ENCODE measurements at places on chromosomes 12 and 14.
A peak's percentile ranks its signal among the peaks of the same experiment; 100 is the strongest.

DNA sequence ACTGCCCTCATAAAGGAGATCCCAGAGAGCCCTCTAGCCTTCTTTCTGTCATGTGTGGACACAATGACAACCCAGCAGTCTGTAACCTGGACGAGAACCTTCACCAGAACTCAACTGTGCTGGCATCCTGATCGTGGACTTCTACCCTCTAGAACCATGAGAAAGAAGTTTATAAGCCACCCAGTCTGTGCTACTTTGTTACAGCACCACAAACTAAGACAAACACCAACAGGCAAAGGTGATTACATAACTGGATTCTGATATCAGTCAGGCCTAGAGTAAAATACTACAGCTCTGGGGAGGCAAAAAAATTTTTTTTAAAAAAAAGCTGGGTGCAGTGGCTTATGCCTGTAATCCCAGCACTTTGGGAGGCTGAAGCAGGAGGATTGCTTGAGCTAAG is 18.5 kb downstream of the TM7SF3 start:
- H3K27me3 ChIP-seq: no peaks in the 10 kb centered on the region
- no peak overlapping the region for H3K4me3 ChIP-seq
- H3K4me1 ChIP-seq: no peaks in the 10 kb centered on the region

DNA sequence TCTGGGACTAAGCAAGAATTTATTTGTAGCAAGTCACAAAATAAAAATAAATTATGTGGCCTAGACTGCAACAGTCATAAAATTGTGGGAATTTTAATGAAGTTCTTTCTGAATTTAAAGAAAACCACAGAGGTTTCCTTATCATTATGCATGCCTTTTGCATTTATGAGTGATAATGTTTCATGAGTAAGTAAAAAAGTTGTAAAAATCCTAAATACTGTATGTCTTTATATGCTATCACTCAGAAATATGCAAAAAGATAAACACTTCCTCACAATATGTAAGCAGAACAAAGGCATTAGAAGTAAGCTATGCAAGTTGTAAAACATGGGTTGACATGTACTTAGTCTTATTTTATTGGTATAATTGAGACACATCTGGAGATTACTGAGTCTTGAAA is 239.4 kb upstream of the PDE3A start:
- no peaks in the 10 kb centered on the region for H3K36me3 ChIP-seq
- DNase-seq: no peak
- H3K4me3 ChIP-seq: no peak overlapping the region
- H3K27me3 ChIP-seq: no peaks in the 10 kb centered on the region
- H3K4me1 ChIP-seq: peaks cover 10% of the 10 kb centered on the region
- H3K27ac ChIP-seq: no peak overlapping the region

DNA sequence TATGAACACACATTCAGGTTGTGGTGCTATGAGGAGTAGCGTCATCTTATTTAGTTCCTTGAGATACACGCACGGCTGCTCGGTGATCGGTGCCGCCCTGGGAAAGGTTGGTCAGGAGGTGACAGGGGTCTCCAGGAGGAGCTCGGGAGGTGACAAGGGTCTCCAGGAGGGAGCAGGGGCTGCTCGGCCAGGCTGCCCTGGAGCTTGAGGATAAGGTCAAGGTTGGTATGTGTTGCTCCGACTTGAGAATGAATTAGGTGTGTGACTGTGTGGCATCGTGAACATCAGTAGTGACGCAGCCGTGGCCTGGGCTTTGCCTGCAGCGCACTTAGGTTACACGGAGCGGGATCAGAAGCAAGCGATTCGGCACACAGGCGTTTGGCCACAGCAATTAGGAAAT is 36.2 kb downstream of the CCDC92 start:
- no peak for DNase-seq
- no peaks in the 10 kb centered on the region for H3K27me3 ChIP-seq
- H3K4me3 ChIP-seq: no peak overlapping the region
- no peak overlapping the region for H3K27ac ChIP-seq

DNA sequence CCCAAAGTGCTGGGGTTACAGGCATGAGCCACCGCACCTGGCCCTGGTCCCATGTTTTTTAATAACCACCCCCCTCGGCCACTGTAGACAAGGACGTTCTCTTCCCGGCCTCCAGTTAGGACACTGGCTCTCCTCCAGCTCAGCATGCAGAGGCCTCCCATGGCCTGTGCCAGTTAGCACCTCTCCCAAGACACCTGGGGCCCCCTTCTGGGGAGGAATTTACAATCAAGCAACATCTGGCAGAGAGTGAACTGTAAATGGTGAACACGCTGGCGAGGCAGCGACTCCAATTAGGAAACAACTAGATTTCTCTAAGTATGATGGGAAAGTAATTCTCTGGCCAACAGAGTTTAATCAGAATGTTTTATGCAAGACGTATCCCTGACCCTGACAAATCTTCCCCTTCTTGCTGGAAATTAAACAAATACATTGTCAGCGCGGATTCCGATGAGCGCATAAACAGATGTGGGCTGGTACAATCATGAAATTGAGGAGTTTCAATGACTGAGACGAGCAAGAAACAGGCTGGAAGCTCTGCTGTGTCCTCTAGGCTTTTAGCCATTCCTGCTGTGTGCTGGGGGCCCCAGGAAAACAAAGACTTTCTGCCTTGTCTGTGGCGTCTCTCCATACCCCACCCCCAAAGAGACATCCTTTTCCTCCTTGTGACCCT is 61.7 kb upstream of the DLK1 start:
- no peak for DNase-seq
- H3K4me3 ChIP-seq: no peak overlapping the region
- peaks cover 8% of the 10 kb centered on the region for H3K4me1 ChIP-seq

- no peak for DNase-seq
- peaks cover 1% of the 10 kb centered on the region for H3K36me3 ChIP-seq
- peaks cover 16% of the 10 kb centered on the region for H3K4me1 ChIP-seq
- H3K27ac ChIP-seq: no peak overlapping the region
- no peak overlapping the region for H3K4me3 ChIP-seq
These were observed 2.2 kb downstream of the ENDOU start for GRCh38 chr12:47722941-47723631.

DNA sequence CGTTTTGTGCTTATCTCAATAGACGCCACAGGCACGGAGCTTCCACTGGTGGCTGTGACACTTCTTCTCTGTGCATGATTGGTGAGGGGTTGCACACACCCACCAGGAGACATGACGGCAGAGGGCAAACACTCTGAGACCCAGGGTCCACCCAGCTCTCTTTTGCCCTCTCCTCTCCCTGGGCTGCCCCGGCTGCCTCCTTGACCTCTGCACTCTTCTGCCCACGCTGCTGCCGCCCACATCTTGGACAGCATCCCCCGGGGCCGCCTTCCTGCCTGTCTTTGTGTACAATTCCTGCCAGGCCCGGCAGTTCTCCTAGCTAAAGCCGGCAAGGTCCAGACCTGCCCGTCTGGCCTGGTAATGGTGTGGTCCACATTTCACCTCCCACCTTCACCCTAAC is 44.7 kb downstream of the DPF3 start:
- peaks cover 6% of the 10 kb centered on the region for H3K4me1 ChIP-seq
- no peak overlapping the region for H3K27ac ChIP-seq
- H3K27me3 ChIP-seq: no peaks in the 10 kb centered on the region
- no peak overlapping the region for H3K4me3 ChIP-seq

DNA sequence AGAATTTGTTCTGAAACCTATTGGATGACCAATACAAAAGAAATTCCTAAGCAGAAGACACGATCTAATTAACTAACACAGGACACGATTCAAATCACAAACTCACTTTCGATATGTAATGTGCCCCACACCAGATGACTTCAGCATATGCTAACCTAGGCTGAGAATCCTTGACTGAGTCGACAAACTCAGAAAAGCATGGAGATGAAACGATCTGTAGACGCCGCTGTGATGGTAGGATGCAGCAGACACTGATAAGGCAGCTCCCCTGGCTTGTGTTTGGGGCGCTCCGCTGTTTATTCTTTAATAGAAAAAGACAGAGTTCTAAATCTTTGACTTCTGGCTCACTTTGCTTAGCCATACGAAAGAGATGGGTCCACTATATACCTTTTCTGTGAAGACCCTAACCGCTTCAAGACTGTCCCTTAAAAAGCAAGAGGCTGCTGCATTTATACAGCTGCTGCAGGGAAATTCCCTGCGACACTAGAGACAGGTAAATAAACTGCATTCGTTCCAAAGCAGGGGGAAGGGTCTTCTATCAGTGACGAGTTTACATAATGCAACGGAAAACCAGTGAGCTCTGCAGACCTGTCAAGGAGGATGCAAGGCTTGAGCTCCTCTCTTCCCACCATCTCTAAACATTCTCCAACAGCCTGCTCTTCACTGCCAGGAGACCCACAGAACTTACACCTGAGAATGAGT is 929 bp downstream of the CHD8 start:
- H3K27ac ChIP-seq: peak overlapping the region; percentile 100
- peaks cover 10% of the 10 kb centered on the region for H3K36me3 ChIP-seq
- H3K4me3 ChIP-seq: peak overlapping the region; percentile 93
- peaks cover 41% of the 10 kb centered on the region for H3K4me1 ChIP-seq
- no peak for DNase-seq
- no peaks in the 10 kb centered on the region for H3K27me3 ChIP-seq

GRCh38 chr12:120132863-120133385 is 16.4 kb upstream of the RAB35 start:
- H3K4me3 ChIP-seq: no peak overlapping the region
- H3K27me3 ChIP-seq: no peaks in the 10 kb centered on the region
- H3K36me3 ChIP-seq: peaks cover 39% of the 10 kb centered on the region

GRCh38 chr14:23365732-23366425 is 907 bp upstream of the EFS start:
- H3K27me3 ChIP-seq: peaks cover 5% of the 10 kb centered on the region
- peaks cover 32% of the 10 kb centered on the region for H3K4me1 ChIP-seq
- peaks cover 4% of the 10 kb centered on the region for H3K36me3 ChIP-seq
- peak overlapping the region; percentile 70 for H3K4me3 ChIP-seq

DNA sequence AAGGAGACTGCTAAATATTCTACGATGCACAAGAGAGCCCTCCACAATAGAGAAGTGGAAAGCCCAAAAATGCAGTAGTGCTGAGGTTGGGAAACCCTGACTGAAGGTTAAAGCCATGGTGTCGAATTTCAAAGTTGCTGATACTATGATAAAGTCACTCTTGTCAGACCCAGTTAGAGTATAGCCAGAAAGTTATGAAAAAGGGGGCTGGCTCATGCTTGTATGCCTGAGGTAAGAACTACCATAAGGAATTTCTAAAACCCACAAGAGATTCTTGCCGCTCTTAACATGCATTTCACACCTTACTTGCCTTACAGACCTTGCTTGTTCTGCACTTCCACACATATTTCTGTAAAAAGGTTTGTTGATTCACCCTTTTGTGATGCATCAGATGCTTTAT is 184.6 kb downstream of the SLC6A15 start:
- H3K27ac ChIP-seq: no peak overlapping the region
- no peaks in the 10 kb centered on the region for H3K36me3 ChIP-seq
- H3K4me1 ChIP-seq: no peaks in the 10 kb centered on the region
- H3K4me3 ChIP-seq: no peak overlapping the region
- H3K27me3 ChIP-seq: no peaks in the 10 kb centered on the region
- DNase-seq: no peak

DNA sequence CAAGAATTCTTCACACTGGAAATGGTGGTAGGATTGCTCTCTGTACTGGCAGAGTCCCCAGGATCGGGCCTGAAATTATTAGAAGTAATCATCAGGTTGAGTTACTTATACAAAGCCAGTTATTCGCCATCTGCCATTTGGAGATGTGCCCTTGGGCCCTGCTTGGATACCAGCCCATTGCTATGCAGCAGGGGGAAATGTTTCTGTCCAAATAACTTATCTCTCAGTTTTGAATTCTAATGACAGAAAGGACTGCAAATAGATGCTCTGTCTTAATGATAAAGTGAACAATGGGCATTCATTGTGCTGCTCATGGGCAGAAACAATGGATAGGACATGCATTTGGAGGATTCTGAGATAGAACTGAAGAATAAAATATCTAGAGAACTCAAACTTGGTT is 139.1 kb upstream of the PELI2 start:
- H3K27me3 ChIP-seq: no peaks in the 10 kb centered on the region
- H3K36me3 ChIP-seq: no peaks in the 10 kb centered on the region
- no peak for DNase-seq
- no peak overlapping the region for H3K4me3 ChIP-seq
- no peak overlapping the region for H3K27ac ChIP-seq

DNA sequence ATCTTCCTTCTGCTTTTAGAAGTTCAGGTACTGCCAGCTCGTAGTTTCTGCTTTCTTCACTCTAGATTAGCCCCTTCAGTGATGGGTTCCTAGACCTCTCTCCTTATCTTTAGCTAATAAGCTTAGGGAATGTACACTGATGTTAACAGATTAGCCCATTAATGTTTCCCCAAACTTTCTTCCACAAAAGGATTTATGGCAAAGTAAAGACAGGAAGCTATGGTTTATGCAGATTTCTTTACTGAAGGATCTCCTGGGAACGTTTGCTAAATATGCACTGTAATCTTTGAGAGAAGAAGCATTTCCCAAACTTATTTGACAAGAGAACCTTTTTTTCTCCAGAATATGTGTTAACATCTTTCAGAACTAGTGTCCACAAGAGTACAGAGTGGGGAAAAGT is 4.2 kb downstream of the SOCS4 start:
- H3K4me3 ChIP-seq: no peak overlapping the region
- H3K27me3 ChIP-seq: no peaks in the 10 kb centered on the region
- peaks cover 39% of the 10 kb centered on the region for H3K4me1 ChIP-seq
- no peak for DNase-seq
- no peak overlapping the region for H3K27ac ChIP-seq
- peaks cover 16% of the 10 kb centered on the region for H3K36me3 ChIP-seq

GRCh38 chr12:99495799-99496198 is 151.8 kb upstream of the GARIN6 start:
- H3K27ac ChIP-seq: no peak overlapping the region
- no peaks in the 10 kb centered on the region for H3K4me1 ChIP-seq
- DNase-seq: no peak
- no peaks in the 10 kb centered on the region for H3K27me3 ChIP-seq

- H3K27me3 ChIP-seq: peaks cover 54% of the 10 kb centered on the region
- no peak overlapping the region for H3K27ac ChIP-seq
- H3K4me3 ChIP-seq: no peak overlapping the region
- no peaks in the 10 kb centered on the region for H3K36me3 ChIP-seq
These were observed 8.6 kb downstream of the PLEKHH1 start for GRCh38 chr14:67541448-67542387.

GRCh38 chr12:3216097-3216496 is 138.9 kb downstream of the TSPAN9 start:
- H3K27me3 ChIP-seq: no peaks in the 10 kb centered on the region
- DNase-seq: no peak
- peaks cover 12% of the 10 kb centered on the region for H3K36me3 ChIP-seq
- H3K4me1 ChIP-seq: peaks cover 57% of the 10 kb centered on the region
